A549 treated with CpdA at 1 μM for 4 hours (cell line): ENCODE measurements at places on chromosomes 5 and 9. TPM values are rescaled to one million over a fixed set of nuclear protein-coding genes. Genes with fewer than 3 reads are reported as not detected.

Gene STING1
- 0.81 to 1.2 TPM (median 1.1 TPM) in 5 replicates for total RNA-seq

Gene AQP7
- total RNA-seq = 0.19 to 0.49 TPM (median 0.24 TPM) in 5 replicates

Gene CCL27
- total RNA-seq = 0.23 to 0.66 TPM (median 0.32 TPM) in 3 of 5 replicates, not detected in the others

Gene LHX6
- 0.22 to 0.45 TPM (median 0.27 TPM) in 5 replicates for total RNA-seq

Gene TMC1
- 0.05 to 0.14 TPM in 2 of 5 replicates, not detected in the others for total RNA-seq

Gene NDST1
- 46.7 to 73.2 TPM (median 59.2 TPM) in 5 replicates for total RNA-seq

Gene NME5
- not detected in 5 replicates for total RNA-seq

Gene C5orf34
- total RNA-seq = 5.0 to 5.4 TPM (median 5.3 TPM) in 5 replicates

Gene HSPB3
- total RNA-seq = not detected in 5 replicates

Gene ADCY2
- not detected in 5 replicates for total RNA-seq

Gene PSAT1
- total RNA-seq = 162 to 201 TPM (median 183 TPM) in 5 replicates

Gene ACTBL2
- 0.05 TPM in 1 of 5 replicates, not detected in the others for total RNA-seq

Gene RNF145
- total RNA-seq = 134 to 155 TPM (median 144 TPM) in 5 replicates

Gene C9
- 0.02 TPM in 1 of 5 replicates, not detected in the others for total RNA-seq

Gene GRXCR2
- not detected in 5 replicates for total RNA-seq

Gene MAMDC2
- total RNA-seq = 0.17 to 0.38 TPM (median 0.25 TPM) in 5 replicates

Gene SERF1A
- 0.74 to 2.3 TPM (median 1.3 TPM) in 5 replicates for total RNA-seq

Gene BHMT
- total RNA-seq = 0.13 TPM in 1 of 5 replicates, not detected in the others
